ENCODE measurements at places on chromosomes 4 and X. TPM values are rescaled to one million over a fixed set of nuclear protein-coding genes. Genes with fewer than 3 reads are reported as not detected.

The MMRN1 gene
- total RNA-seq: not detected

The GATA1 gene
- not detected for total RNA-seq

The PCSK1N gene
- 4.1 TPM for total RNA-seq

The RAB41 gene
- not detected for total RNA-seq

The UGT2B17 gene
- total RNA-seq: 1.2 TPM

The SYTL5 gene
- total RNA-seq: 18.2 TPM

The AKAP4 gene
- not detected for total RNA-seq

The PGRMC1 gene
- total RNA-seq: 702 TPM

The MGAT4D gene
- total RNA-seq: not detected

The NRK gene
- total RNA-seq: not detected

The IL2RG gene
- 5.3 TPM for total RNA-seq

The ARHGAP36 gene
- not detected for total RNA-seq

The ADGRL3 gene
- 0.07 TPM for total RNA-seq

The NWD2 gene
- not detected for total RNA-seq

The ASB9 gene
- 16.0 TPM for total RNA-seq

The CD99L2 gene
- total RNA-seq: 73.6 TPM

The ARX gene
- not detected for total RNA-seq

The ALB gene
- not detected for total RNA-seq

Measured in M059J (cell line).